ENCODE measurements at places on chromosomes 13 and 19. TPM values are rescaled to one million over a fixed set of nuclear protein-coding genes. Genes with fewer than 3 reads are reported as not detected.

GSK3A gene
- total RNA-seq: 36.6 TPM

ZNF667 gene
- 3.3 TPM for total RNA-seq

ATP8B3 gene
- total RNA-seq: 1.7 TPM

CYP4F8 gene
- not detected for total RNA-seq

CCDC70 gene
- not detected for total RNA-seq

LRRC63 gene
- total RNA-seq: 1.5 TPM

CYP4F2 gene
- total RNA-seq: not detected

ALKBH6 gene
- total RNA-seq: 23.6 TPM

KISS1R gene
- not detected for total RNA-seq

TNNT1 gene
- total RNA-seq: 9.0 TPM

UQCRFS1 gene
- total RNA-seq: 67.1 TPM

CNN1 gene
- not detected for total RNA-seq

All from melanocyte of skin (primary cell).